ENCODE measurements at places on chromosomes 1 and 21. TPM values are rescaled to one million over a fixed set of nuclear protein-coding genes. Genes with fewer than 3 reads are reported as not detected.

The HRNR gene
- total RNA-seq = not detected

The OR2T2 gene
- not detected for total RNA-seq

The OR2M3 gene
- total RNA-seq = not detected

The GPR52 gene
- total RNA-seq = not detected

The SPATA6 gene
- total RNA-seq = 1.5 TPM

The LCE2A gene
- not detected for total RNA-seq

The SLC25A44 gene
- total RNA-seq = 24.3 TPM

The IPP gene
- 5.7 TPM for total RNA-seq

The GPR161 gene
- 16.9 TPM for total RNA-seq

The CENPF gene
- 74.1 TPM for total RNA-seq

The CYP2J2 gene
- total RNA-seq = 0.07 TPM

The SV2A gene
- 0.09 TPM for total RNA-seq

The CATSPER4 gene
- not detected for total RNA-seq

The ELAPOR1 gene
- 0.57 TPM for total RNA-seq

The URB1 gene
- 10.5 TPM for total RNA-seq

The EVA1C gene
- 43.8 TPM for total RNA-seq

The WDR64 gene
- not detected for total RNA-seq

The TNFRSF4 gene
- total RNA-seq = not detected

The UBXN10 gene
- not detected for total RNA-seq

The UBQLN4 gene
- 35.9 TPM for total RNA-seq

The CD84 gene
- total RNA-seq = not detected

The ITGB2 gene
- total RNA-seq = 0.55 TPM

The MT1HL1 gene
- not detected for total RNA-seq

The ADAMTS1 gene
- 0.19 TPM for total RNA-seq

The CA6 gene
- total RNA-seq = not detected

The STIL gene
- total RNA-seq = 9.8 TPM

The TSACC gene
- total RNA-seq = 1.8 TPM

The RGS5 gene
- 0.66 TPM for total RNA-seq

The TRIM17 gene
- total RNA-seq = not detected

The AMY2A gene
- total RNA-seq = not detected

The SLC25A34 gene
- total RNA-seq = 0.31 TPM

The ADGRL4 gene
- not detected for total RNA-seq

The EPHA10 gene
- total RNA-seq = 0.91 TPM

The CLEC20A gene
- total RNA-seq = not detected

The CEP104 gene
- 16.8 TPM for total RNA-seq

The C1orf141 gene
- total RNA-seq = not detected

The ARHGAP29 gene
- 14.5 TPM for total RNA-seq

The F13B gene
- total RNA-seq = 0.08 TPM

The GPR137B gene
- 17.5 TPM for total RNA-seq

The GBP1 gene
- 0.18 TPM for total RNA-seq

The RALGPS2 gene
- 11.1 TPM for total RNA-seq

The ARMH1 gene
- total RNA-seq = 0.93 TPM

The IL22RA1 gene
- 4.3 TPM for total RNA-seq

The USH2A gene
- not detected for total RNA-seq

The PGLYRP4 gene
- not detected for total RNA-seq

The APOBEC4 gene
- total RNA-seq = not detected

The TMEM54 gene
- total RNA-seq = 44.3 TPM

The RXFP4 gene
- 0.07 TPM for total RNA-seq

The ZSWIM5 gene
- 0.49 TPM for total RNA-seq

The PRPF38A gene
- 19.8 TPM for total RNA-seq

The RGSL1 gene
- total RNA-seq = not detected

The GPA33 gene
- total RNA-seq = not detected
